Adrenal gland (tissue), 19 donors: ENCODE measurements at places on chromosomes 6 and 20. TPM values are rescaled to one million over a fixed set of nuclear protein-coding genes. Genes with fewer than 3 reads are reported as not detected.

Gene TRERF1
- 4.7 TPM for polyA plus RNA-seq

GRCh38 chr6:20213271-20213798 is 1.1 kb upstream of the MBOAT1 start:
- DNase-seq, result no peak

Gene ALDH8A1
- polyA plus RNA-seq, result 4.5 TPM

- DNase-seq, result no peak
Measured at GRCh38 chr6:2891768-2892170, 11.3 kb downstream of the SERPINB9 start.

GRCh38 chr6:121951123-121951522 is 448.3 kb upstream of the HSF2 start:
- no peak for DNase-seq

Gene C6orf58
- not detected for polyA plus RNA-seq

GRCh38 chr6:141282263-141282662 is 850.5 kb upstream of the GJE1 start:
- no peak for DNase-seq

- no peak for DNase-seq
Measured at GRCh38 chr6:73182021-73182607, 43.2 kb downstream of the KHDC1L start.

Gene PHACTR1
- 1.1 TPM for polyA plus RNA-seq

Gene GNAS-AS1
- 0.10 TPM for polyA plus RNA-seq

DNA sequence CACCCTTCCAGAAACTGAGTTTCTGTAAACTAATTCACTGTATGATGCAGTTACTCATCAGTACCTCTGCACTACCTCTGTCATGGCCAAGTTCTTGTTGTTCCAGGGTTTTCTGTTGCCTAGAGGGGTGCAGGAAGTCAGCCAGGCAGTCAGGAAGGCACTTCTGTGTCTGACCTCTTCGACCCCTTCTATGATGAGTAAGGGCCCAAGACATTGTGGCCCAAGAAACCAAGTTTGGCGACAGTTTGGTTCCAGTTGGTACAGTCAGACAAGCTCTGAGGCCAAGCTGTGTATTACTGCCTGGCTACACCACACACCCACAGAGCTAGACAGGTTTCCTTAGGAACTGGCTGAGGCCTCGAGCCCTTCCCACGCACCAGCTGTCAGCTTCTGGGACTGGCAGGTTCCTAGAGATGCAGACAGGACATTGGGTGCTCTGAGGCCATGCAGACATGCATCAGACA is 41.2 kb downstream of the TRAF3IP2 start:
- DNase-seq, result no peak
